Activated CD4-positive, alpha-beta T cell treated with anti-CD3 and anti-CD28 coated beads, Interleukin-2, amount 50 U/mL, for 16 hours (primary cell): ENCODE measurements at places on chromosomes 12 and 14.
A peak's percentile ranks its signal among the peaks of the same experiment; 100 is the strongest.

DNA sequence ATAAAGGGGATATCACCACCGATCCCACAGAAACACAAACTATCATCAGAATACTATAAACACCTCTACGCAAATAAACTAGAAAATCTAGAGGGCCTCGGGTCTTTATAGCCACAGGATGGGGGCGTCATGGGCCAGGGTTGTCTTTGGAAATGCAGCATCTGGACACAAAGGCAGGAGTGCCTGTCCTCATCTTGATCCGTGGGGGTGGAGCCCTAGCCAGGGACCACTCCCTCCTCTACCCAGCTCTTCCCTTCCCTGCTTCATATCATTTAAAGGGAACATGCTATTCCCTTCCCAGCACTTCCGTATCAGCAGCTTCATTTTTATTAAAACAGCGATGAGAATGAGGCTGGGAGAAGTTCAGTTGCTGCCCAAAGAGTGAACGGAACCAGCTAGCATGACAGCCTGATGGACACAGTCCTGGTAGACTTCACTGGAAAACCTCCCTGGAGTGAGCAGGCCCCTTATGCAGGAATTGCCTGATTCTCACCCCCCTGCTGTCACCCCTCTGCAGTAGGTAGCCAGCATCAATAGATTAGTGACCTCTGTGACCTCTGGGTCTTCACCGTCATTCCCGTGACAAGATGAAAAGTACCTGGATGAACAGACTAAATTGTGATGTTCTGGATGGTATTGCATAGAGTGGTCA, 251.4 kb upstream of the RGS6 start:
- no peak for DNase-seq

DNA sequence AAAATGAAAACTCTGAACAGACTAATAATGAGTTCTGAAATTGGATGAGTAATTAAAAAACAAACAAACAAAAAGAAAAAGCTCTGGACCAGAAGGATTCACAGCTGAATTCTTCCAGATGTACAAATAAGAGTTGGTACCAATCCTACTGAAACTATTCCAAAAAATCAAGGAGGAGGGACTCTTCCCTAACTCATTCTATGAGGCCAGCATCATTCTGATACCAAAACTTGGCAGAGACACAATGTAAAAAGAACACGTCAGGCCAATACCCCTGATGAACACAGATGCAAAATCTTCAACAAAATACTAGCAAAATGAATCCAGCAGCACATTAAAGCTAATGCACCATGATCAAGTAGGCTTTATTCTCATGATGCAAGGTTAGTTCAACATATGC, 183.9 kb upstream of the CNOT2 start:
- DNase-seq = no peak

DNA sequence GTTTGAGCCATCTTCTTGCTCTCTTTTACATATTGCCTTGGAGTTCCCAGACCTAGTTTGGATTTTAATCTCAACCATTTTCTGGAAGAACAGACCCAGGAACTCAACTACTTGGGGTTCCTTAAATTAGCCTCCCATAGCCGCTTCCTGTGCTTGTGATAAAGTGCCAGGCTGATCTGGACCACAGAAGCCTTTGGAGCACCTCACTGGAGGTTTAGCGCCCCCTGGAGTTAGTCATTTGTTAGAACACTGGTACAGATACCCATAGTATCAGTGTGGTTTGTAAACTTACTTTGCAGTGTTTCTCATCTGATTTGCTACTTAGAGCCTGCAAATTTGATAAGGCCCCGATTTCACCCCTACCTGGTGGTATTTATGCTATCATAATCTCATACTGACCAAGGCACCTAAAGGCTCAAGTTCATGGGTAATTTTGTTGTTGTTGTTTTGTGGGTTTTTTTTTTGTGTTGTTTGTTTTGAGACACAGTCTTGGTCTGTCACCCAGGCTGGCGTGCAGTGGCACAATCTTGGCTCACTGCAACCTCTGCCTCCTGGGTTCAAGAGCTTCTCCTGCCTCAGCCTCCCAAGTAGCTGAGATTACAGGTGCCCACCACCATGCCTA, 3.7 kb downstream of the UNC119B start:
- DNase-seq = peak; percentile 89

DNA sequence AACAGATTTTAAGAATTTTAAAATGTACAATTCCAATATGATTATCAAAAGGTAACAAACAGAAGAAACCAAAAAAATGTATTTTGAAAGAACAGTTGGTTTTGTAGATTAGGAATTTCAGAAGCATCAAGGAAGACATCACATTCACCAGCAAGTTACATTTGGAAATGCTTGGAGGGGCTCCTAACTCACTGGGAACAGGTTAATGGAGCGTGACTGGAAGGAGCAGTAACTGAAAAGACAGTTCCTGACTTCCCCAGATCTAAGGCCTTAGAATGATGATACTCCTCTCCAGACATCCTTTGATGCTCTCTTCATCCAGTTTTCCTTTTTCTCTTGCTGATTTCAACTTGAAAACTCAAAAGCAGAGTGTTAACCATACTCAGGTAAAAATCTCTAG, 220.0 kb upstream of the EGLN3 start:
- DNase-seq = no peak

- no peak for DNase-seq
These were observed 4.9 kb downstream of the NCKAP1L start for GRCh38 chr12:54502485-54502884.

DNA sequence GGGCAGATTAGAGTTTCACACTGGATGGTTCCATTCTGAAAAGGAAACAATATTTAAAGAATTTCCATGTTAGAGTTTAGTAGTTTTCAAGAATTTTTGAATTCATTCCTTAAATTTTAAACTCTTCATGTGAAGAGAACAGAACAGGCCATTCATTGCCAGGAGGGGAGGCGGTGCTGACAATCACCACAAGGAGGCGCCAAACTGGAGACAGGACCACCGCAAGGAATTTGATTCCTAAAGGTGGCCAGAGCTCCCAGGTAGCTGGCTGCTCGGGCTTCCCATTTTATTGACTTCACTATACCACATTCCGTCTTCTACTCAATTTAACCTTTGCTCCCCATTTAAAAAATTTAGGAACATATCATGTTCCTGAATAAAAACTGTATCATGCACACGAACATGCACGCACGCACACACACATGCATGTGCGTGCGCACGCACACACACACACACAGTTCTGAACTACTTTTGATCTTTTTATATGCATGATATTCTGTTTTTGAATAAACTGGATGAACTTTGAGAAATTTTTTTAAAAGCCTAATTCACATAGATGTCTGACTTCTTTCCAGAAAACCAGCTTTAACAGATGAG, 101.2 kb downstream of the NELL2 start:
- peak; percentile 49 for DNase-seq

DNA sequence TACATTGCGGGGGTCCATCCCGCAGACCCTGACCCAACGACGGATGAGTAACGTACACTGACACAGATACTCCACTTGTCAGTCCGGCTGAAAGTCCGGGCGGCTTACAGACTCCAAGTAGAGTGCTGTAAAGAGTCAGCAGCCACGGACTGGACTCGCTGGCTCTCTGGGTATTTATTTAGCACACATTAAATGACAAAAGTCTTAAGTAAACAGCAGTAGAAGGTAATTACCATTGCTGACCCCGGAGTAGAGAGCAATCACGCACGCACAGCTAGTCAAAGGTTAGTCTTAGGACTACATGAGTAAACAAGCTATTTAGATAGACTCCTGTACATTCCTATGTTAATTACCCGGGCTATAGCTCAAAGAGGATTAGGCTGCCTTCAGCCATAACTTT, 780.9 kb downstream of the RPS29 start:
- no peak for DNase-seq

GRCh38 chr12:120200364-120200800, 529 bp downstream of the RPLP0 start:
- DNase-seq = no peak
